ENCODE measurements at places on chromosomes 5 and 9.

GRCh38 chr9:88776717-88777497, 214.4 kb upstream of the S1PR3 start:
- no peak for DNase-seq

DNA sequence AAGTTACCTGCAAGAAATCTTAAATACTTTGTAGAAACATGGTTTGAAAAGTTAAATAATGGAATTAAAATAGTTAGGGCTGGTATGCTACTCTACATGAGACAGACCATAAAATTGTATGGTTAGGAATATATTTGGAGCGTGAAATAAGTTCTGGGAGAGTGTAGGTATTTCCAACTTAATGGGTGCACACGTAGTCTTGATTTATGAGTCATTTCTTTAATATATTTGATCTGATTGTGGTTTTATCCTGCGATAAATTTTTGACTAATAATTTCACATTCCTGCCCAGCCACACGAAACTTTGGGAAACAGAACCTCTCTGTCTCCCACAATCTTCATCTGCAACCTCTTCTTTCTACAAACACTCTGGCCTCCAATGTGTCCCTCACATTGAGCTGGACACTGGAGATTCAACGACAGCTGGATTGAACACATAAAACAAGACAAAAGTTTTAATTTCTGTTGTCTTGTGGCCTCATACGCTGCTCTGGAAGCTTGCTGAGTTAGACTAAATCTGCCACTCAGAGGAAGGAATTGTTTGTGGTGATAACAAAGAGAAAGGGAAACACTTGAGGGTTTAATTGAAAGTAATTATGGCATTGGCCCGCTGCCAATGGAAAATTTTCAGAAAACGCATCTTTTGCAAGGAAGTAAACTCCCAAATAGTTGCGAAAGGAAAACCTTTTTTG, 201.8 kb upstream of the ZNF608 start:
- DNase-seq: no peak

DNA sequence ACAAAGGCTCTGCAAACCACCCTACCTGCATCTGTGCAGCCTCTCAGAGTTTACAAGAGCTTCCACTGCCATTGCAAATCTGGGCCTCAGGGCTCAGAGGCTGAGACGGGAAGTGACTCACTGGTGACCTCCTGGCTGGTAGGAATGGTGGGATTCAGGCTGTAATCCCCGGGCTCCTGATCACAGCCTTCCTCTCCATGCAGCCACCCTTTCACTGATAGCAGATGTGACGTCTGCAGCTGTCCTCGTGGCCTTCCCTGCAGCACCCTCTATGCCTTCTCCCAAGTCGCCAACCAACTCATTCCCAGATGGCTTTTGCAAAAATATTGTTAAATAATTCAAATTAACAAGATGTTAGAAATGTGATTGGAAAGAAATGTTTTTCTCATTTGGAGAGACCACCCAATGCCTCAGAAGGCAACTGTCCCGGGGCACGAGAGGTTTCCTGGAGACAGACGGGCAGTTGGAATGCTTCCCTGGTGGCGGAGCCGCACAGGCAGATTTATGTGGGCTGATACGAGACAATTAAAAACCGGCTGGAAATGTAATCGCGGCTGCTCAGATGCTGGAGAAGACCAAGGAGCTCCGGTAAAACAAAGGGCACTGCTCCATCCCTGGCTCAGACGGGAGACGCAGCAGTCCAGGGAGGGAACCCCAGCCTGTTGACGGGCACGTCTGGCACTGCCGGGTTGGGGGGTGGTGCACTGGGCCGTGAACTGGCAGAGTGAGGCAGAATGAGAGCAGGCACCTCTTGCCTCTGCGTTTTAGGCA, 34.4 kb upstream of the SLC25A51 start:
- no peak for DNase-seq

DNA sequence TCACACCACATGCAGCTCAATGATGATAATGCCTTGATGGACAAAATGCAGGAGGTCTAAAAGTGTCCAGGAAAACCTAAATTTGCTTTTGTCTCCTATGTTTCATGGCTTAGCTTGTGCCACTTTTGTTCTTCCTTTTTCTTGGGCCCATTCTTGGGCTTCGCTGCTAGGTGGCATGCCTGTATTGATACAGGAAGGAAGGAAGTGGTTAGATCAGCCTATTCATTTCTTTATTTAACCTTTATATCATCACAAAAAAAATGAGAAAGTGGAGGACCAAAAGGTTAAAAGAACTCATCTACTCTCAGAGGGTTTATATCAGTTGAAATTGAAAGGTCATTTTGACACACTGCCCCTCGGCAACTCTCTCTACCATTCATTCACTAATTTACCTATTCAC, 260.2 kb downstream of the ARHGAP26 start:
- no peak for DNase-seq

- DNase-seq: no peak
Measured at GRCh38 chr9:98229090-98229395, 26.4 kb downstream of the TBC1D2 start.

GRCh38 chr5:169735913-169736312, 98.8 kb downstream of the DOCK2 start:
- no peak for DNase-seq

DNA sequence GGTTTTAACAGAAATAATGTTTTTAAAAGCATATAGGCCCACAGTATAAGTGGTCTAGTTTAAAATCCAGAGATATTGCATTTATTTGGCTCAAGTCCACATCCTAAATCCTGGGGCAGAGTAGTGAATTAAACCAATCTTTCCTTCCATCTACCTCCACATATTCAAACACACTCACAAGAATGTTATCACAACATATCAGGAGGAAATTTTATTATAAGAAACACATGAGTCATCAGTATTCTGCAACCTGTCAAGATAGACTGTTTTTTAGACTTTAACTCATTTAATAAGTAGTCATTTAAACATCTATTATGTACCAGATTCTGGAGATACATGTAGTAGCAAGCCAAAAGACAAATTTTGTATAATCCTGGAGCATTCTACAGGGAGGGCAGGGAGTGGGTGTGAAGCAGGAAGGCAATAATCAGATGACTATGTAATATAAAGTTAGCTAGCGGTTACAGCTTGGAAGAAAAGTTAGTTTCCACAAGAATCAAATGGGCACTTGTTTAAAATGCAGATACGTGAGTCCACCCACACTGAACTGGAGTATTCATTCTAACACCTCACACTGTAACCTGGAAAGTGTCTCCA, 187.3 kb upstream of the PIK3R1 start:
- no peak for DNase-seq

DNA sequence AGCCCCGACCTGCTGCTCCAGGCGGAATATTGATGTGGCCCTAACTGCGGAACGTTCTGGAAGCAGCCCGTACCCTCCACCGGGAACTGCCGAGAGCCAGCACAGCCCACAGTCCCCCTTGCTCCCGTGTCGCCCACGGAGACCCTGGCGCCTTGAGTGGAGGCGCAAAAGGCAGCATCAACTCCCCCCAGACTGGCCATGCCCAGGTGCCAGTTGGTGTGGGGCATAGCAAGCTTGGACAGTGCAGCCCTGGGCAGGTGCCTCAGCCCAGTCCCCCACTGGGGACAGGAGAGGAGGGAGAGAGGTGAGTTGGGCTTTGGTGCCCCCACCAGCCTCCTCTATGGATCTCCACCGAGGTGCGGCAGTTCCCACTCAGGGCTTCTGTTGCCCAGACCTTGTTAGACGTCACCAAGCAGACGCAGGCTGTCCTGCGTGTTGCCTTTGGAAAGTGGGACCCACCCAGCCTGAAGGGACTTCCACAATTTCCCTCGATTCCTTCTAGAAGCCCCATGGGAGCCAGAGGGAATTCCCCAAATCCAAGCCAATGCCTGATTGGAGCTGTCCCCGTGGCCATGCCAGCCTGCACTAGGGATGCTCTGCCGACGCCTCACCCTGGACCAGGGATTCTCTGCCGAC, 19.8 kb upstream of the NRARP start:
- no peak for DNase-seq

GRCh38 chr9:106941916-106942315, 79.0 kb downstream of the ZNF462 start:
- DNase-seq: no peak

DNA sequence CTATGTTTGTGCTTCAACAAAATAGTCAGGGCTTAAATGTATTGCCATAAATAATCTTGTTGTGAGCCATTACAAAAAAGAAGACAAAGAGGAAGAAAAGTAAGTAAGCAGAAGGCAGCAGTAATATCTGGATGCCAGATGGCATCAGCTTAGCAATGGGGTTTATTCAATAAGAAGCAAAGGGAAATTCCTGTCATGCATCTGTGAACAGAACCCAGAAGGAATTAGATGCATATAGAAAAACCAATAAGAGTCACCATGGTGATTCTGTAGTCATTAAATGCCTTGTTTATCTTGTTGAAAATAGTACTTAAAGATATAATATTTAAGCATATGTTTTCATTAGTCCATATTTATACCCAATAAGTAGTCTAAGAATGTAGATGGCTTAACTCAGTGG, 216.0 kb downstream of the ADAMTSL1 start:
- no peak for DNase-seq

- DNase-seq: no peak
Measured at GRCh38 chr9:94534901-94535300, 20.0 kb upstream of the PCAT7 start.

- DNase-seq: no peak
Measured at GRCh38 chr5:65801352-65801783, 79.4 kb downstream of the NLN start.

All from ecto neural progenitor cell (in vitro differentiated cells).